Lung (tissue), 17 donors: ENCODE measurements at places on chromosomes 3 and 15. TPM values are rescaled to one million over a fixed set of nuclear protein-coding genes. Genes with fewer than 3 reads are reported as not detected.

DNA sequence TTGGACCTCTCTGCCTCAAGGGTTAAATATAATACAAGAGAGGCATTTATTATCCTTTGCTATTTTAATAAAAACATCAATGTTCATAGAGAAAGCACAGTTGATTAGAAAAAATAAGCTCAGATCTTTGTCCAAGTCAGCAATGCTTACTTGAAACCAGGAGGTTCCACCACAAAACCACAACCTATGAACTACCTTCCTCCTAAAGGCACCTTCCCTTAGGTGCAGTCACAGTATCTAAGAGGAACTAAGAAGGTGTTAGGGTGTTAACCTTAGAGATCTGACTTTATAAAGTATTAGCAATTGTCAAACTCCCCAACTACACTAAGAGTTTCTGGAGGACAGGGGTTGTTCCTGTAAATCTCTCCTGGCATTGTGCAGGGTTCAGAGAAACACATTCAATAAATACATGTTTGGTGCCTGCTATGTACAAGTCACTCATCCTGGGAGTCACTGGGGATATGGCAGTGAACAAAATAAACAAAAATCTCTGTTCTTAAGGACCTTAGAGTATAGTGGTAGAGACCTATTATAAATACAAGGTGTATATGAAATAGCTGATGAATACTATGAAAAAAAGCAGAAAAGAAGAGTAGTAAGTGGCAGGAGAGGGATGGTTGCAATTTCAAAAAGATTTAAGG is 208.6 kb downstream of the NFKBIZ start:
- no peak for DNase-seq

DNA sequence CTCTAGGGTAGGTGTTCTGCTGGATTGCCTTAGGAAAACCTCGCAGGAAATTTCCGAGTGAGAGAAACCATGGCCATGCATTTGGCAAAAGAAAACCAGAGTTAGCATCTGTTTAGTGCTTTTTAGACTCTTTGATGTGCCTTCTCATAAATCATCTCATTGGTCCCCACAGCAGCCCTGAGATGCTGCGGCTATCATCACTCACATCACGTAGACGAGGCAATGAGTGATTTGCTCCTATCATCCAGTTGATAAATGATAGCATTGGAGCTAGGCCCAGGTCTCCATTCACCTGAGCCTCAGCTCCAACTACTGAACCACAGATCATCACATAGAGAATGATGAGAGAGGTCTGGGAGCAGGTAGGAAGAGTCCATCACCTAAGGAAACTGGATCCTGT is 111.1 kb downstream of the PDCD6IP start:
- DNase-seq: no peak

- DNase-seq: peak; percentile 52
These were observed 23.6 kb downstream of the RHCG start for GRCh38 chr15:89472785-89473256.

DNA sequence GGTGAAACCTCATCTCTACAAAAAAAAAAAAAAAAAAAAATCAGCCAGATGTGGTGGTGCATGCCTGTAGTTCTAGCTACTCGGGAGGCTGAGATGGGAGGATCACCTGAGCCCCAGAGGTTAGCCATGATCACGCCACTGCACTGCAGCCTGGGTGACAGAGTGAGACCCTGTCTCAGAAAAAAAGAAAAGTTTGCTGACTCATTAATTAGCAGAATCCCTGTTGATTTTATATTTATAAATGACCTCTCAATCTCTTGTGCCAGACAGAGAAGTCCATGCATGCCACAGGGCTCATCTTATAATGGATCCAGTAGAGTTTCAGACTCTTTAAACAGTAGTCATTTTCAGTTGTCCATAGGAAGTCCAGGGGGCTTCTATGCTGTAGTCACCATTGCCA is 32.9 kb downstream of the ABHD6 start:
- no peak for DNase-seq

DNA sequence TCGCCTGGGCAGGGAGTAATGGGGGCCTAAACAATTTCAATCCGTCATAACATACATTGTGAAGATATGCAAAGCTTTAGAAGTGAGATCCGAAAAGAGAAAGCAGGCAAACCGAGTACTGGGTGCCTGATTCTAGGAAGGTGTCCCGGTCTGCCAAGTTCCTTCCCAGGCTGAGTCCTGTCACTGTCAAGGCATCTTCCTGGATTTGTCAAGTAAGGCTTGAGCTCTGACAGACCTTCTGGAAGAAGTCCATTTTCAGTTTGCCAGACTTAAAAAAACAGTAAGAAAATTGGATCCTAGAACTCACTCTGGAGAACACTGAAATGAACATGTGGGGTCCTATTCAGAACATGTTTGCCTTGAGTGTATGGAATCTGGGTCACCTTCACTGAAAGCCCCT is 253.9 kb downstream of the RORA start:
- DNase-seq: no peak

DNA sequence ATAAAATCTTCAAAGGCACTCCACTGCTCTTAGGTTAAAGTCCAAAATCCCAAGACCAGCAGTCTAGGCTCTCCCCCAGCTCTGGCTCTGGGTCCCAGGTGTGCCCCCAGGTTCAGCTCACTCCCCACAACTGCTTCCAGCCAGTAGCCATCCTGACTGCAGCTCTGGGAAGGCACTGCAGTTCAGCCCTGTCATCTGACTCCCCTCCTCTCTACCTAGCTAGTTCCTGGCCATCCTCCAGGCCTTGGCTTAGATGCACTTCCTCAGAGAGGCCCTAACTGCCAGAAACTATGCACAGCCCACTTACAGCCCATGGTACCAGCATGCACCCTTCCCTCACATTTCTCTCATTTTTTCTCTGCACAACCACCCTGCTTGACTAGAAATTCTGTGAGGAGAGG is 25.5 kb downstream of the TBC1D2B start:
- DNase-seq: peak; percentile 60

Gene GOLGA6L7
- not detected for polyA plus RNA-seq

DNA sequence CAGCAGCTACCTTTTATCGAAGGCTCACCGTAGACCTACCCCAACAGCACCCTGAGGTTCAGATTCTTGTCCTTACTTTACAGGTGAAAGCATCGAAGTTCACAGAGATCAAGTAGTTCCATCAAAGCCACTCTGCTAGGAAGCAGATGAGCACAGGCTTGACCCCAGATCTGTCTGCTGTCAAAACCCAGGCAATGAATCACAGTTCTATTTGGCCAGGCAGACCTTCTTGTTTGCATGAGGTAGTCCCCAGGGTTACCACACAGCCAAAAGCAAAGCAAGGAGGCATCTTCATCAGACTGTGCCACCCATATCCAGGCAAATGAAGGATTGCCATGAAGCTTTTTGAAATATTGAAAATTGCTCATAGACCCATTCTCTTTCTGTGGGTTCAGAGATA is 33.0 kb downstream of the HES1 start:
- DNase-seq: no peak

DNA sequence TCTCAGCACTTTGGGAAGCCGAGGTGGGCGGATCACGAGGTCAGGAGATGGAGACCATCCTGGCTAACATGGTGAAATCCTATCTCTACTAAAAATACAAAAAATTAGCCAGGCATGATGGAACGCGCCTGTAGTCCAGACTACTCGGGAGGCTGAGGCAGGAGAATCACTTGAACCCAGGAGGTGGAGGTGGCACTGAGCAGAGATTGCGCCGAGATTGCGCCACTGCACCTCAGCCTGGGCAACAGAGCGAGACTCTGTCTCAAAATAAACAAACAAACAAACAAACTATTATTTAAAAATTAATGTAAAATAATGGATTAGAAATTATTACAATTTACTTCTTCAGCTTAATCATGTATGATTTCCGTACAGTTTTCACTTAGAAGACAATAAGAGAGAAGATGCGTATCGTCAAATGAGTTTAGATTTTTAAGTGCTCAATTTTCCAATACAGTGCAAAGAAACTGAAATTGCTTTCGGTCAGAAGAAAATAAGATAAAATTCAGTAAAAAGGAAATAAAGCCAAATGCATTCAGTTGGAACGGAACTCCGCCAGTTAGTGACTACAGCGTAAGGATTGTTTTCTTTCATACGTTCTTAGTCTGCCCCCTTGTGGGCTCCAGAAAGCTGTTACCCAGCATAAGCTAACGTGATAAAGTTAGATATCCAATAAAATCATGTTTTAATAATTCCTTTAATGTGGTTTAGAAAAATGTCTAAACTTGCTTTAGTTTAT is 24.8 kb downstream of the AADAC start:
- DNase-seq: peak; percentile 90

GRCh38 chr3:186022931-186023330 is 85.1 kb upstream of the TRA2B start:
- no peak for DNase-seq

DNA sequence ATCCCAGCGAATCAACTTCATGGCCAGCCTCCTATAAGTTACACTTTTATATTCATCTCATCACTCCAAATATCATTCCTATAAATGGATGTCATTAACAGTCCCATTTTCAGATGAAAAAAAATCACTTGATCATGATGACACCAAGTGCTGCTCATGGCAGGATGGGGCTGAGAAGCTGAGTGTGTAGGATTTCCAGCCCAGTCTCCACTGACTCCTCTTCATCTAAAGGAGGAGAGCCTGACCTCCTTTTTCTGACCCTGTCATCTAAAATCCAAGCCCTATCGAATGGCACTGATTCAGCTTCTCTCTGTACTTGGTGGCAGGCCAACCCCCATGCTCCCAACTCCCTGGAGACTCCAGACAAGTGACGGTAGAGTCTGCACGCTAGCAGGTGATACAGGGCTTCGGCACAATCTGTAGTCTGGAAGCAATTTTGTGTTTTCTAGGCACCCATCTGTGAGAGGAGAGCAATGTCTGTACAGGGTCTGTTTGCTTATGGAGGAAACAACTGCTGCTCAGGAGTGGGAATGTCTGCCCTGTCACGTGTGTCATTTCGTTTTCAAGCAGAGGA is 103.2 kb downstream of the EPHB1 start:
- no peak for DNase-seq

Gene PFN2
- polyA plus RNA-seq: 28.1 TPM

GRCh38 chr15:62115847-62116246 is 49.1 kb downstream of the C2CD4A start:
- DNase-seq: no peak

DNA sequence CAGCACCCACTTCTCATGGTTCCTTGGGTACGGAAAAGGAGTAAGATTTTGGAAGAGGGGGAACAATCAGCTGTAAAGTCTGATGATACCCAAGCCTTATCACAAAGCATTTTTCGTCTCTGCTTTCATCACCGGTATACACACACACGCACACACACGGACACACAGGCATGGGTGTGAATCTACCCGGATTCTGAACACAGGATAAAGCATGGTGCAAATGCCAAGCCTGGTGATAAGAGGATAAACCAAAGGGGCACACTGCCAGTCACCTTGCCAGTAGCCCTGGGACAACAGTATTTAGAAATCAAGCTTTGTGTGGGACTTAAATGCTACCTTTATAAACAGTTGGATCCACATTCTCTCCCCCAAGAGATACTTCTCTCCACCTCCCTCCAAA is 22.2 kb downstream of the FAM174B start:
- DNase-seq: no peak

- DNase-seq: no peak
These were observed 619.3 kb downstream of the SI start for GRCh38 chr3:164458986-164459385.

DNA sequence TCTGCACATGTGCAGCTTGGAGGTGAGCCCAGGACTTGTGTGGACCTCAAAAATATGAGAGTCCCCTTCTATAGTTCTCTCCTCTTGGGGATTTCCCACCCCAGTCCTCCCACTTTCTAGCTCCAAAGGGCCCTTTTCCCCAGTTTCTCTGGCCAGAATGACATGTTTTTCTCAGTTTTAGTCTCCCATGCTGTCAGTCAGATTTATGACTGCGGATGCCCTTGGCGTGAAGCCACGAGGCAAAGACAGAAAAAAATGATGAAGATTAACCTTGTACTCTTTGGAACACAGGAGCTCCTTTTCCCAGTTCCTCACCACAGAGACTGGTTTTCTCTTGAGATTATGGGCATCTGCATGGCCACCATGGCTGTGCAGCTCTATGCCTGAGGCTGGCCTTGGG is 72.0 kb upstream of the TTBK2 start:
- no peak for DNase-seq

Gene CORO2B
- polyA plus RNA-seq: 2.4 TPM

Gene SLC6A1
- 0.87 TPM for polyA plus RNA-seq

GRCh38 chr15:27458345-27459084 is 487.5 kb downstream of the GABRG3 start:
- no peak for DNase-seq
